ENCODE measurements at places on chromosomes 1 and 21.

DNA sequence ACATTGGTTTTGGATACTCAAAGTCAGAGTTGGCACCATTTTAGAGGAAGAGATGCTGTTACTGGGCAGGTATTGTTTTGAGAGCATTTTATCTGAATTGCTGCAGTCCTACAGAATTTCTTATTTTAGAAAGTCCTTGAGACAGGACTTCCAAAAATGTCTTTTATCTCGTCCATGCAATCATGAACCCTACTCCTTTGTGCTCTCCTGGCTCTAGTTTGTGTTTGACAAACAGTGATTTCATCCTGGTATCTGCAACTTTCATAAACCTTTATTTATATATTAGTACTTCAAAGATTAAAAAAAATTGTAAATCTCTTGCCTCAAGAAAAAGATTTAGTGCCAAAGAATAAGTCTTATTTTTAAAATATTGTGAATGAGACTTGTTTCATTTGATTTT, 4.6 kb upstream of the ARPC5 start:
- DNase-seq = no peak

DNA sequence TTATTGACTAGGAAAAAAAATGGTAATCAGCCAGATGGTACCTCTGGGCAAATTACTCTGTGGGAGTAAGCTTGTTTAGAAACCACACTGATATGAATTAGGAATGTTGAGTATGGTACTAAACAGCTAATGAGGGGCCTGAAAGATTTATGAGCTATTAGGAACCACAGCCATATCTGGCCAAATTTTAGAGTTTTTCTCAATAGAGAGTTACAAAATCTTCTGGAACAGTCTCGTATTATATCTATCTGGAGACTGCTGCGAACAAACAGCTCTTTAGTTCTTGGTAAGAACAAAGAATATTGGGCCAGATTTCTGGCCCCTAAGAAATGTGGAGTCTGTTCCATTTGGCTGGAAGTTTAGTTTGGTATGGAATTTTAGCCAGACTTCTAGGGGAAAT, 4.9 kb upstream of the PODN start:
- DNase-seq = no peak

- no peak for DNase-seq
Observed at GRCh38 chr1:241716915-241717656, 65.0 kb downstream of the WDR64 start.

- DNase-seq = no peak
Observed at GRCh38 chr1:203142684-203143408, 15.3 kb downstream of the ADORA1 start.

- no peak for DNase-seq
Observed at GRCh38 chr1:149883598-149884247, 15.6 kb upstream of the BOLA1 start.

GRCh38 chr1:3033040-3033789, 11.9 kb downstream of the ACTRT2 start:
- DNase-seq = no peak
